ENCODE measurements at places on chromosomes 7 and 10. TPM values are rescaled to one million over a fixed set of nuclear protein-coding genes. Genes with fewer than 3 reads are reported as not detected.

Gene CALN1
- total RNA-seq, result 0.86 TPM

Gene MEOX2
- not detected for total RNA-seq

Gene TFR2
- total RNA-seq, result 5.8 TPM

Gene TMEM229A
- total RNA-seq, result not detected

Gene SVIL
- total RNA-seq, result 12.2 TPM

Gene SUPV3L1
- total RNA-seq, result 67.5 TPM

Gene MMP21
- total RNA-seq, result not detected

Gene C10orf120
- total RNA-seq, result not detected

Gene CTAGE15
- total RNA-seq, result 0.58 TPM

Gene POLR2J
- total RNA-seq, result 40.5 TPM

Gene CUZD1
- 1.7 TPM for total RNA-seq

Gene AOC1
- total RNA-seq, result not detected

Gene MYO3A
- not detected for total RNA-seq

Gene C7orf33
- total RNA-seq, result not detected

Gene PDLIM1
- total RNA-seq, result 1.4 TPM

Gene CPA2
- not detected for total RNA-seq

Gene POMZP3
- total RNA-seq, result 11.0 TPM

Gene GRM3
- total RNA-seq, result not detected

Gene PRKG1
- total RNA-seq, result not detected

Gene NPY
- total RNA-seq, result not detected

Gene ENO4
- total RNA-seq, result not detected

Gene LRRD1
- not detected for total RNA-seq

Gene HTRA1
- not detected for total RNA-seq

Gene GBX1
- total RNA-seq, result not detected
